NB4 (cell line): ENCODE measurements at places on chromosomes 13 and 19.
A peak's percentile ranks its signal among the peaks of the same experiment; 100 is the strongest.

GRCh38 chr19:42065511-42065910 lies 4.5 kb downstream of the GRIK5 start:
- DNase-seq: no peak

DNA sequence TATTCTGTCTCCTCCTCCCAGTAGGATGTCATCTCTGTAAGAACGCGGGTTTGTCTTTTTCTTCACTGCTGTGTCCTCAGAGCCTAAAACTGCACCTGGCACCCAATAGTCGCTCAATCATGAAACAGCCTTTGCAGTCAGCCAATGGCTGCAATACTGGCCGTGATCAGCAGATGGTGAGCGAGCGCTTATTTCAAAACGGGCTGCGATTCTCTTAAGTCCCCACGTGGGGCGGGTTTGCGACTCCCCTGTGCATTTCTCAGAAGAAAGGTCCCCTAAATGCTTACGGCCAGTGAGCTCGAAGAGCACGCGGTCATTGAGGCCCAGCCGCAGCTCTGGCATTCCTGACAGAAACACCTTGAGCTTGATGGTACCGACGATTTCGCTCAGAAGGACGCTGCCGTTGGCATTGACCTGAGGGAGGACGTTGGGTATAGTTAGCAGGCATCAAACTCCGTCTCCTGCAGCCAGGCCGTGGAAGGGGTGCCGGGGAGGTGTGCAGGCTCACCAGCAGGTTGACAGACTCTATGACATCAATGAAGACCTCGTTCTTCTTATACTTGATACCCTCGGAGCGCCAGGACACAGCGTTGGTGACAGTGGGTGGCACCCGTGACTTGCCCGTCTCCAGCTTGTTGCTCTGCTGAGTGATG lies 6.0 kb downstream of the AP1M2 start:
- DNase-seq: peak; percentile 99

GRCh38 chr19:29837448-29837981 lies 25.7 kb downstream of the CCNE1 start:
- DNase-seq: no peak

- no peak for DNase-seq
These were observed 173.7 kb downstream of the TBC1D4 start for GRCh38 chr13:75308222-75308621.

DNA sequence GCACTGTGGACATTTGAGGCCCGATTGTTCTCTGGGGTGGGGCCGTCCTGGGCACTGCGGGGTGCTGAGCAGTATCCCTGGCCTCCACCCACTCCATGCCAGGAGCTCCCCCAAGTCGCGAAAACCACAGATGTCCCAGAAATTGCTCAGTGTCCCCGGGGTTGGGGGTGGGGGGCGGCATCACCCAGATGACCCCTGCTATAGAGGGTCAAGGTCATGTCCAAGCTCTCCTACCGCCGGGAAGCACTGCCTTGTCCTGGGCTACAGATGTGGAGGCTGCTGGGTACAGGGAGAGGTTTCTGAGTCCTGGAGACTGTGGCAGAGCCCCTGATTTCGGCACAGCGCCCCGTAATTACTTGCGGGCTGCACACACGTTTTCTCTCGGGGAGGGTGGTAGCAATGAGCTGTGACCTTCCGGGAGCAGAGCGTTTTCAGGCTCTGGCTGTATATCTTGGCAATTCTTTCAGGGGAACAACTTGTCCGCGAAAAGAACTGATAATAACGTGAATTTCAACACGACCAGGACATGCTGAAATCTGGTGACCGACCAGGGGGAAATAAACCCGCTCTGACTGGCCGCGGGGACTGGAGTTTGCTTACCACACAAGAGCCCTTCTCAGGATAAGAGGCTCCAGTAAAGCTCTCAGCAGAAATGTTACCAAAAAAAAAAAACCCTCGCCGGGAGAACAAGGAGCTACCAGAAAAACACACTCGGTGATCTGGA lies 68.1 kb downstream of the GNG7 start:
- DNase-seq: peak; percentile 49

DNA sequence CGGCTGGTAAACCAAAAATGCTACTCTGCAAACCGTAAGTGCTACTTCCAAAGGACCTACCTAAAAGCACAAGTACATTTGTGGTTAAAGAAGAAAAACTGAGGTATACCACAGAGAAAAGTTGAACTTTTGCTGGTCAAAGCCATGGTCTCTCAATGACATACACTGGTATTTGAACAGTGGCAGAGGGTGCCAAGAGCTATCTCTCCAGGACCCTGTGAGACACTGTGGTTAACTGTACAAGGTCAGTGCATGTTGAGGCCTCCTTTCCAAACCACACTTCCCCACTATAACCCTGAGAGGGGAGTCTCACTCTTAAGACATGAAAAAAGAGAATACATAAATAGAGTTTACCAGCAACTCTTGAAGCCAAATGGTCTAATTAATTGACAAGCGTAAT lies 49.5 kb downstream of the COL4A1 start:
- DNase-seq: no peak

GRCh38 chr19:31705656-31706055 lies 356.4 kb upstream of the TSHZ3 start:
- DNase-seq: no peak

DNA sequence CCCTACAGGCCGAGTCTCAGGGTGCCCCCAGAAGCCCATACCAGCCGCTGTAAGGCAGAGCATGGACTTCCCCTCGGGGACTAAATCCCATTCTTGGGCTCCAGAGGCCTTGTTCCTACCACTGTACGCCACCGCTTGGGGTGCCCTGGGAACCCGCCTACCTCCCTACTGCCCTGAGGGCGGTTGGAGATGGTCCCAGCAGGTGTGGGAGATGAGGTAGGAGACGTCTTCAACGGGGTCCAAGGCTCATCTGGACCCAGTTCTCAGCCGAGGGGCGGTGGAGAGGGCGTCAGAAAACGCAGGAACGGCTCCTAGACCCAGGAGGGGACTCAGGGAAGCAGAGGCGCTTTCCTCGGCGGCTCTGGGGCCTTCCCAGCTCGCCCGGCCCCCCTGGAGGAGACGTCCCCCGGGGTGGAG lies 833 bp upstream of the ZIK1 start:
- DNase-seq: no peak

DNA sequence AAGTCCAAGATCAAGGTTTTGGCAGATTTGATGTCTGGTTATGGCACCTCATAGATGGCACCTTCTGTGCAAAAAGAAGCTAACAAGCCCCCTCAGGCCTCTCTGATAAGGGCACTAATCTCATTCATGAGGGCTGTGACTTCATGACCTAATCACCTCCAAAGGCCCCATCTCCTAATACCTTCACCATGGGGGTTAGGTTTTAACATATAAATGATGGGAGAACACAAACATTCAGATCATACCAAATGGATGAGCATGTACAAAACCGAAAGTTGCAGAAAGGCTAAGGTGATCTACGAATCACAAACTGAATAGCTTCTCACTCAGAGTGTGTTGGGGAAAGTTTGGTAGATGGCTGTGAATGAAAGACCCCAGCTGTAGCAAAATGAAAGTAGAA lies 217.4 kb downstream of the TBC1D4 start:
- DNase-seq: no peak

DNA sequence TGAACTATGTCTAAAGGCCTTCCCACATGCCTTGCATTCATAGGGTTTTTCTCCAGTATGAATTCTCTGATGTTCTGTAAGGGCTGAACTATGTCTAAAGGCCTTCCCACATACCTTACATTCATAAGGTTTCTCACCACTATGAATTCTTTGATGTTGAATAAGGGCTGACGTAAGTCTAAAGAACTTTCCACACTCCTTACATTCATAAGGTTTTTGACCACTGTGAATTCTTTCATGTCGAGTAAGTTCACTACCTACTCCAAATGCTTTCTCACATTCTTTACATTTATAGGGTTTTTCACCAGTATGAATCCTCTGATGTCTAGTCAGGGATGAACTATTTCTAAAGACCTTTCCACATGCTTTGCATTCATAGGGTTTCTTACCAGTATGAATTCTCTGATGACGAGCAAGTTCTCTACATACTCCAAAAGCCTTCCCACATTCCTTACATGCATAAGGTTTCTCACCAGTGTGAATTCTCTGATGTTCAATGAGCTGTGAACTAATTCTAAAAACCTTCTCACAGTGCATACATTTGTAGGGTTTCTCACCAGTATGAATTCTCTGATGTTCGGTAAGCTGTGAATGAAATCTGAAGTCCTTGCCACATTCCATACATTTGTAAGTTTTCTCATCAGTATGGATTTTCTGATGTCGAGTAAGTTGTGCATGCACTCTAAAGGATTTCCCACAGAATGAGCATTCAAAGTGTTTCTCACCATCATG lies 19.1 kb upstream of the ZNF260 start:
- peak; percentile 15 for DNase-seq

DNA sequence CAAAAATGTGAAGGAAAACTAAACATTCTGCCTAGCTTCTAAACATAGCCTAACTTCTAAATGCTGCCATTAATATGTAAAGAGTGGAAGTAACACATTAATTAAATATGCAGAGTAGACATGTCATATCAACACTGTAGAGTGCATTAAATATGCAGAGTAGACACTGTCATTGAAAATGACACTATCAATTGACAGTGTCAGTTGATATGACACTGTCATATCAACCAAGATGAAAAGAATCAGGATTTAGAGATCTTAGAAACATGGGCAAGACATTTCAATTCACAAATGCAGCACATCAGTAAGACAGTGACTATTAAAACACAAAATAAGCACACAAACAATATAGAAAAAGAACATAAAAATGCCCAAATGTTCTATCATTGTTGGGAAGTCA lies 25.3 kb downstream of the ESD start:
- no peak for DNase-seq

DNA sequence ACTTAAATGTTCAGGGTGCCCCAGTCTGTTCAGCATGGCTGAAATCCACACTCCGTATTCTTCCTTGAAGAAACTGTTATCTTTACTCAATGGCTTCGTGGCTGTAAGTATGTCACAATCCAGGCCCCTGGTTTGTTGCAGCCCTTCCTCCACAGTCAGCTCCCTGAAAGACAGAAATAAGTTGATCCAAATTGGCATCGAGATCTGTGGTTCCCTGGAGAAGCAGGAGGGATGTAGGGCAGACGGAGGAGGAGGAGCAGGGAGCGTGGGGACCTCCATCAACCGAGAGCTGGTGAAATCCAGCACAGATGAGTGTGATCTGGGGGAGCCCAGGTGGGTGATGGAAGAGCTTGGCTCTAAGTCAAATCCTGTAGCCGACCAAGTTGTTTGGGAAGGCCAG lies 304 bp downstream of the TSPAN16 start:
- peak; percentile 64 for DNase-seq

- no peak for DNase-seq
These were observed 13.9 kb upstream of the GNA11 start for GRCh38 chr19:3080286-3080685.

- no peak for DNase-seq
These were observed 1.7 kb downstream of the UBXN6 start for GRCh38 chr19:4455719-4456475.

DNA sequence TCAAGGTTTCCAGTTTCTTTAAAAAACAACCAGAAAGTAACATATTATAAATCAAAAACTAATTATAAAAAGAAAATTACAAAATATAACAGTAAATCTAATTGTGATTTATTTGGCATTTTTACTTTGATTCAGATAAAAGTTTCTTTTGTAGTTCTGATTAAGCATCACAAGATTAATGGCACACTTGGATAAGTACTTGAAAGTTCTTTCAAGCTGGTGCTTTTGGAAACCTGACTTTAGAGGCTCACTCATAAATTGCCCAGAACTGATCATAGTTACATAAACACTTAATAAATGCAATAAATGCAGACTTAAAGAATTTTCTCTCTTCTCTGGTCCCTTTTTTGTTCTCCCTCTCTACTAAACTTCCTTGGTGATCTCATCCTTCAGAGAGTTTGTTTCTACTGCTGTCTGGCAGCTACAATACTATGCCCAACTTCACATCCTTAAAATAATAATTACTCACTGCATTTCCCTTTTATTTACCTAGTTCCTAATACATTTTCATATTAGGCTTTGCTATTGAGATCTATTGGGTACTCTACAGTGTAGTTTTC lies 1417.0 kb downstream of the EFNB2 start:
- DNase-seq: no peak

DNA sequence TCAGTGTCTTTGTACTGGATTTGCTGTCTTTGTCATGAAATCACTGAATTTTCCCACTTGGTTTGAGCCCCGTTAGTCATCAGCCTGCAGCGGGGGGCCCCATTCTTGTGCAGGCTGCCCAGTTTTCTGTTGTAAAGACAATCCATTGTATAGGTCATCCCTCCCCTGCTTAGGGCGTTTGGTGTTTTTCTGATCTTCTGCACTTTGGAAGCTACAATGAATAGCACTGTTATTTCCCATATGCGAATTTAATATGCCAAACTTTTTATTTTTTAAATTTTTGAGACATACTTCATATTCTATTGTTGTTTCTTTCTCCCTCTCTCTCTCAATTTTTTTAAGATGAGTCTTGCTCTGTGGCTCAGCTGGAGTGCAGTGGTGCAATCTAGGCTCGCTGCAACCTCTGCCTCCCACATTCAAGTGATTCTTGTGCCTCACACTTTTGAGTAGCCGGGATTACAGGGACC lies 9.0 kb downstream of the SLC27A1 start:
- peak; percentile 61 for DNase-seq

DNA sequence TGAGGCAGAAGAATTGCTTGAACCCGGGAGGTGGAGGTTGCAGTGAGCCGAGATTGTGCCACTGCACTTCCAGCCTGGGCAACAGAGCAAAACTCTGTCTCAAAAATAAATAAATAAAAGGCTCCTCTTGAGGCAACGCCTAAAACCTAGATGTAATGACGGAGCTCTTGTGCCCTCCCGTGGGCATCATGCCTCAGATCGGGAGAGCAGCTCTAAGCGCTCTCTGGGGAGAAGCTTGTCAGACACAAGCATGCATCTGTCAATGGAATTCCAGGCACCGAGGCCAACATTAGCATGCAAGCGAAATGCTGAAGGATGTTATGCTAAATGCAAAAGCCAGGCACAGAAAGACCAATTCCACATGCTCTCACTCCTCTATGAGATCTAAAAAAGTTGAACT lies 45.6 kb upstream of the MRI1 start:
- DNase-seq: peak; percentile 41

DNA sequence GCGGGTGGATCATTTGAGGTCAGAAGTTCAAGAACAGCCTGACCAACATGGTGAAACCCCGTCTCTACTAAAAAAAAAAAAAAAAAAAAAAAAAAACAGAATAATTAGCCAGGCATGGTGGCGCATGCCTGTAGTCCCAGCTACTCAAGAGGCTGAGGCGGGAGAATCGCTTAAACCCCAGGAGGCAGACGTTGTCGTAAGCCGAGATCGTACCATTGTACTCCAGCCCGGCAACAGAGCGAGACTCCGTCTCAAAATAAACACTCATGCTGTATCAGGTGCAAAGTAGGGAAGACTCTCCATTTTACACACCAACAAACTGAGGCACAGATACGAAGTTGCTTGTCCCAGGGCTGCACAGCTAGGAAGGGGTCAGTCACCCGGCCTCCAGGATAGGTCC lies 15.6 kb downstream of the TLE6 start:
- no peak for DNase-seq

GRCh38 chr19:38068826-38069225 lies 155.2 kb downstream of the DPF1 start:
- no peak for DNase-seq

GRCh38 chr19:32068793-32069192 lies 276.6 kb upstream of the ZNF507 start:
- no peak for DNase-seq
